Hematopoietic multipotent progenitor cell treated with erythropoietin and hydrocortisone succinate and interleukin-3 and kit ligand, for 6 days (in vitro differentiated cells): ENCODE measurements at places on chromosomes 3 and 15.

- peak; percentile 37 for DNase-seq
Measured at GRCh38 chr3:49412632-49413337, 562 bp downstream of the TCTA start.

GRCh38 chr15:58608711-58609110, 140.8 kb downstream of the ADAM10 start:
- DNase-seq: no peak

- DNase-seq: no peak
Measured at GRCh38 chr15:63044645-63045464, 2.3 kb downstream of the TPM1 start.

GRCh38 chr15:80142646-80143045, 10.2 kb upstream of the FAH start:
- no peak for DNase-seq

DNA sequence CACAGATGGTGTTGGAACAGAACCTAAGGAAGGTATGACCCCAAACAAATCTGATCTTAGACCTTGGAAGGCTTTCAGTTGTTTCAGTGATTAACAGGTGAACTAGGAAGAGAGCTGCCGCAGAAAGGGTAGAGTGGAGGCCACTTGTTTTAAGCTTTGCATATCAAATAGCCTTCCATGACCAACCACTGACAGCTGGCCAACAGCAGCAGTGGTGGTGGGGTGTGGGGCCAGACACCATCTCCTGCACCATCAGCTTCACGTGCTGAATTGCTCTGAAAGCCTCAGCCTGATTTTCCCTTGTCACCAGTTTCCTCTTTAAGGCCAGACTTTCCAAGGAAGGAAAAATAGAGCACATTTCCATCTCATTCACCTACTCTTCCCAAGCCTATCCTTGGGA, 16.6 kb upstream of the OSBPL11 start:
- no peak for DNase-seq

GRCh38 chr3:189519458-189519857, 111.7 kb upstream of the TP63 start:
- DNase-seq: no peak

- no peak for DNase-seq
Measured at GRCh38 chr3:86481031-86481430, 509.9 kb downstream of the VGLL3 start.

- no peak for DNase-seq
Measured at GRCh38 chr3:30437171-30437601, 169.2 kb upstream of the TGFBR2 start.

DNA sequence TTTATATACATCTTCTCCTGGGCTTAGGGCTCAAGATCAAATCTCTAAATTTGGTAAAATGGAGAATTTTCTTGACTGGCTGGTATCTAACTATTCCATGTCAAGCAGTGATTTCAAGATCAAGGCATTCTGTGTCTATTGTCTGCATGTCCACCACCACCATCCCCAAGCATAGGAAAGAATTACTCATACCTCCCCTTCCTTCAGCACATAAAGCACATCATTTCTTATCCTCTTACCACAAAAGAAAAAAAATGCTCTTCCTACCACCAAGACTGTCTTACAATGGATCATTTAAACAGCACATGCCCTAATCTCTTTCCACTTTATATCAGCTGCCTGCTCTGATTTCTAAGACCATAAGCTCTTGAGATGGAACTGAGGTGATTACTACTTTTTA, 470.5 kb upstream of the THBS1 start:
- DNase-seq: no peak

GRCh38 chr3:7779331-7779730, 722.3 kb upstream of the LMCD1 start:
- DNase-seq: no peak

- peak; percentile 0 for DNase-seq
Measured at GRCh38 chr3:159486580-159486979, 502.1 kb upstream of the IL12A start.

DNA sequence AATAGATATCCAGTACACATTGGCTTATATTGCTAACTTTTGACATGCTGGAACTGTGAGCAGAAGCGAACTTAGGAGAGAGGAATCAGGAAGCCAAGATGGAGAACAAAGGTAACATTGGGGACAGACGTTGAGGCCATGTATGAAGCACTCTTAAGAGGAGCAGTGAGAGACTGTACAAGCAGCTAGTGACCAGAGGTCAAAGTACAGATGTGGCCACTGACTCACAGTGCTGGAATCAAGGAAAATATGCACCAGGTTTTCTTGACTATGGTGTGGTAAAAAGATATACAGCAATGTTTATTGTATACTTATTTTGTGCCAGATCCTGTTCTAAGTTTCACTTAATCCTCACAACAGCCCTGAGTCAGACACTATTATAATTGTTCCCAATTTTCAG, 2.0 kb upstream of the IL20RB start:
- no peak for DNase-seq

DNA sequence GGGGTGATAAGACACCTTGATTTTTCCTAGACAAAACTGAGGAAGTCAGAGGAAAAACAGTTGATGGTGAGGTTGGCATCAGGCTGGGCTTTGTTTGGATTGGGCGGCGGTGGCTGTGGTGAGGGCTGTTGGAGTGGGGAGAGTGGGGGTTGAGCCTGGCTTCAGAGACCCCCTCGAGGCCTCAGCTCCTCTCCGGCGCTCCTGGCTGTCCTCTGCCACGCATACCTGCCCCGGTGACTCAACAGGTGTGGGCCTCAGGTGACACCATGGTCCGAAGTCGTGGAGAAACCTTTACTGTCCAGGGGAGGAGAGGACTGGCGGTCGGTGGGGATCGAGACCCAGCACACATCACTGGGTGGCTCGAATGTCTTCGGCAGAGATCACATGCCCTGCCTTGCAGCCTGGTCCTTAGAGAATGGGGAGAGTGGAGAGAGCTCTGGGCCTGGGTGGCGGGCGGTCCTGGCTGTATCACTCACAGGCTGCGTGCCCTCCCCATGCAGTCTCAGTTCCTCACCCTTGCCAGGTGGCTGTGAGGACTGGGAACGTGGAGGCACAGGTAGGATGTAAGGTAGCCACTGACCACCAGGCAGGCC, 2.6 kb downstream of the APBA2 start:
- no peak for DNase-seq

- no peak for DNase-seq
Measured at GRCh38 chr3:46667061-46667621, 26.3 kb downstream of the ALS2CL start.

DNA sequence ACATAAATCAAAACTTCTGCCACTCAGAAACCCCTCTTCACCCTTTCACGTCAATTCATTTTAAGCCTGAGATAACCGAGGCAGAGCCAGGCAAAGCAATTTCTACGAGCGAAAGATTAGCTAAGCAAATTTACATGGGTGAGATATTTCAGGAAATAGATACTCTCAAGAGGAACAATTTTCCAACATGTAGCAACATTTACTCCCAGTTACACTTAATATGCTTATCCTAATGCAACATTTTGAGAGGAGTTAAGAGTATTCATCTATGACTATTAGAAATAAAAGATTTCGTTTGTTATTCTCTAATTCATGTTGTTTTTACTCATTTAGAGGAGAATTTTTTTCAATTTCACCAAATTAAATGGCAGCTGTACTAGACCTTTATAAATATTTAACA, 837 bp downstream of the TMC3 start:
- DNase-seq: no peak

- no peak for DNase-seq
Measured at GRCh38 chr3:166499636-166500035, 662.4 kb upstream of the BCHE start.

DNA sequence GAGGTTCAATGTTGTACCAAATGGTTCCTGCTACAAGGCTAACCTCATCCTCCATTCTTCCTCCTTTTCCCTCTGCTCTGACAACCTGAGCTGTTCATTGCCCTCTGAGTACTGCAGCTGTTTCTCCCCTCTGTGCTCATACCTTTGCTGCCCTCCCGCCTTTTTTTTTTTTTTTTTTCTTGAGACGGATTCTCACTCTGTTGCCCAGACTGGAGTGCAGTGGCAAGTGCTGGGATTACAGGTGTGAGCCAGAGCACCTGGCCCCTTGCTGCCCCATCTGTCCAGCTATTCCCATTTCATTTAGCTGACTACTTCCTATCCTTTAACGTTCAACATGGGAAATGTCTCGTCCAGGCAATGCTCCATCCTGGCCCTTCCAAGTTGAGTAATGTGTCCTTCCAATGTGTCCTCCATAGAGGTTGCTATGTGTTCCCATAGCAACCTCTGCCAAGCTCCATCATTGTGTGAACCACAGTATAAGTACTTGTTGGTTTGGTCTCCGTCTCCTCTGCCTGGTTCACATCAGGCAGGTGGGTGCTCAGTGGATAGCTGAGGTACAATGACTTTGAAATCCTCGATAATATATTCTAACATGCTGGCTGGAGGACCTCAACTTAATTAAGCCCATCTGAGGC, 179.9 kb upstream of the ANKRD28 start:
- DNase-seq: no peak

DNA sequence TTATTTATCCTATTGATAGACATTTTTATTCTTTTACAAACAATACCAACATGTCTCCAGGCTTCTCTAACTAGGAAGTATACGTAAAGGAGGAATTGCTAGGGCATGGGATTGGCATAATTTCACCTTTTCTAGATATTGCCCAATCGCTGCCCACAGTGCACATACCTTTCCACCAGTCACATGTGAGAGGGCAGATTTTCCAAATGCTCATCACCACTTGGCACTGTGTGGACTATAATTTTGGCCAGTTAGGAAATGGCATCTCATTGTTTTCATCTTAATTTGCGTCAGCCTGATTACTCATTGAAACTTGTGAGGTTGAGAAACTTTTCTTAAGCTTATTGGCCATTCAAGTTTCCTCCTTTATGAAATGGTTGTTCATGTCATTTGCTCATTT, 57.4 kb upstream of the POLR2M start:
- no peak for DNase-seq

- DNase-seq: no peak
Measured at GRCh38 chr3:184457329-184457728, 77.5 kb downstream of the CHRD start.

- DNase-seq: no peak
Measured at GRCh38 chr3:81753416-81754027, 7.9 kb downstream of the GBE1 start.

GRCh38 chr3:9398700-9399336, 1.4 kb downstream of the SETD5 start:
- peak; percentile 69 for DNase-seq

DNA sequence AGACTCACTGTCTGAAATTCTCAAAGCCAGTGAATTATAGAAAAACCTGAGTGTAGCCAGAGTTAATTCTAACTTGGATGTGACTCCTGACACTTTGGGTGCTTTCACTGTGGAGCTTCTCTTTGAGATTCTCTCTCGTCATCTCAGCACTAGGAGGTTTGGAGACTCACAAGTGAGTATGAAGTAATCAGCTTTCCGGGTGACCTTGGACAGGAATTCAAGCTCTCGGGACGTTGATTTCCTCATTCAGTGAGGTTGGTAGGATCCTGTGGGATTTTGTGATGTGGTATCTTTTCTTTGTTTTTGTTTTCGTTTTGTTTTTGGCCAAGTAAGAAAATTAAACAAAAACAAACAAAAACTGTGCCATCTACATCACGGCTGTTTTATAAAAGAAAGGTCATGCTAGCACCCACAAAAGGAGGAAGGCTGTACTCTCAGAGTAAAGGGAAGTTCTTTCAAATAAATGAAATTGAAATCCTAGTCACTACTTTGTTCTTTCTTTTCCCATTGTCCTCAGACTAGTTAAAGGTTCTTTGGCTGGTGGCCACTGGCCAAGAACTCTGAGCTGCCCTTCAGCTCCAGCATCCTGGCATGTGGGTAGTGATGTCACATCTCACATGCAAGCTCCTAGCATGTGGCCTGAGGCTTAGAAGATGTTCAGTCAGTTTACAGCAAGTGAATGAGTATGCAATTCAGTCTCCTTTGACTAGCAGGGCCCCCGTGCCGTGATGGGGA, 263.3 kb upstream of the TPM1 start:
- no peak for DNase-seq

GRCh38 chr15:99359769-99360168, 108.5 kb downstream of the LRRC28 start:
- DNase-seq: peak; percentile 46

DNA sequence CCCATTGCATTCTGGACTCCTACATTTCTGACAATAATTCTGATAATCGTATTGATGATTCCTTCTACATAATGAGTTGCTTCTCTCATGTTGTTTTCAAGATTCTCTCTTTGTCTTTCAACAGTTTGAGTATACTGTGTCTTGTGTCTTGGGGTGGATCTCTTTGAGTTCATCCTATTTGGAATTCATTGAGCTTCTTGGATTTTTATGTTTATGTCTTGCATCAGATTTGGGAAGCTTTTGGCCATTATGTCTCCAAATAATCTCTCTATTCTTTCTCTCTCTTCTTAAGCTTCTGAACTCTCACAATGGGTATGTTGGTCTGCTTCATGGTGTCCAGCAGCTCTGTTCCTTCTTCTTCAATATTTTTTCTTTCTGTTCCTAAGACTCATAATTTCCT, 592.2 kb downstream of the FHIT start:
- no peak for DNase-seq

DNA sequence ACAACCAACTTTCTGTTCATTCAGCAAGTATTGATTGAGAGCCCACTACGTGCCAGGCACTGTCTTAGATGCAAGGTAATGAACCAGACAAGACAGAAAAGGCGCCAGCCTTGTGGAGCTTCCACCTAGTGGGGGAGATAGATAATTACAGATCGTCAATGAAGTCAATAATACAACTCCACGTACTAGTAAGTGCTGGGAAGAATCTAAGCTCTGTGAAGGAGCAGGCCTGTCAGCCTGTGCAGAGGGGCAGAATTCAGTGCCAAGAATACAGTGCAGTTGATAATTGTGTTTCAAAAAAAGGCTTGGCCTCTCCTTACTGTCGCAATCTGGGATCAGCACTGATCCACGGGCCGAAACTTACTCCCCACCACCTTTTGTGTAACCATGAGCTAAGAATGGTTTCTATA, 186.3 kb downstream of the FEZF2 start:
- peak; percentile 13 for DNase-seq

DNA sequence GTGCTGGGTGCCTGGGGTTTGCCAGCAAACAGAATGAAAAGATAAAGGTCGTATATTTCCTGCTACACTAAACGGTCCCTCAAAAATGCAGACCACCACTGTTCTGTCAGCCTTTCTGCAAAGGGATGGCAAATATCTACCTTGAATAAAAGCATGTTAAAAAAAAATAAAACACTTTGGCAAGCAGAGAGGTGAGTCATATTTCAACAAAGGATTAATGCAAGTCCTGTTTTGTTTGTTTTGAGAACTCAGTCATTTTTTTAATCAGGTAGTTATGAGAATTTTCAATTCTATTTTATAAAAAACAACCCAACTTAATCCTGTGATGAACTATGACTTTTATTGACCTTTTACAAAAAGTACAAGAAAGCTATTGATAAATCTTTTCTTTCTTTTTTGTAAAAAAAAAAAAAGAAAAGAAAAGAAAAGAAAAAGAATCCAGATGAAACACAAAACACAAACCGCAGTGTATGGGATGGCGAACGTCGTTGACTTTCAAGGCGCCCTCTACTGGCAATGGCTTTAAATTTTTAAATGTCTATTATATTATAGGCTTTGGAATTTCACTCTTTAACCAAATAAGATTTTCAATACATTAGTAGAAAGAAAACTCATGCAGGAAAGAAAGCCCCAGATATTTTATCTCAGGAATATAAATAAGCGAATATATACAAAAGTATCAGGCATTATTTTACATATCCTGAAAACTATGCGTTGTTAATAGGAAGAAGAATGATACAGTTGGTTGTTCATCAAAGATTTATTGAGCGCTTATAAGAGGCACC, 87.8 kb downstream of the NCEH1 start:
- peak; percentile 80 for DNase-seq
